ENCODE measurements at places on chromosomes 4 and X.

DNA sequence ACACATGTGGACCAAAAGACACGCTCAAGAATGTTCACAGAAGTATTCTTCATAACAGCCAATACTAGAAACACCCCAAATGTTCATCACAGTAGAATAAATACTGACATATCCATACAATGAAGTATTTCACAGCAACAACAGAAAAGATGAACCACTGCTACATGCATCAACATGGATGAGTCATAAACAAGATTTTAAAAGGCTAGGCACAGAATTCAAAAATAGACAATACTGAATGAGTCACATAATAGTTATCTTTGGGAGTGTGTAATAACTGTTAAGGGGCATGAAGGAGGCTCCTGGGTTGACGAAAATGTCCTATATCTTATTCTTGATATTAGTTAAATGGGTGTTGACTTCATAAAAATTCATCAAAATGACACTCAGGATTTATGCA is 43.5 kb downstream of the CLOCK start:
- no peak for DNase-seq

GRCh38 chr4:78464265-78464664 is 87.3 kb upstream of the ANXA3 start:
- no peak for DNase-seq

DNA sequence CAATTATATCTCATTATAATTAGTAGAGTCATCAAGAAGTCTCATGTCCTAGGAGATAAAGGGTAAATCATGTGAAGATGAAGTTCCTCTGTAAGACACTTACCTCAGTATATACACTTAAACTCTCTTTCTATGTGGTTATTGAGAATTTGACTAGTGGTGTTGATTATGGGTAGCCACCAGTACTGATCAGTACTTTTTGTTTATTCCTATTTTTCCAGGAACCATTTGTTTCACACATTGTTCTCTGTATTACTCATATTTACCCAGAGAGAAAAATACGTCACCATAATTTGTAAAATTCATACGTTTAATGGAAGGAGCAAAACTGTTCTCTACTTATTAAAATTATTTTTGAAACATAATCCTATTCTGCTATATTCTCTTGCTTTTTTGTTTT is 55.8 kb upstream of the PRDM8 start:
- DNase-seq = no peak

GRCh38 chrX:6574762-6575161 is 39.8 kb upstream of the VCX3A start:
- DNase-seq = no peak

GRCh38 chr4:94641702-94642560 is 115.8 kb upstream of the BMPR1B start:
- DNase-seq = no peak

DNA sequence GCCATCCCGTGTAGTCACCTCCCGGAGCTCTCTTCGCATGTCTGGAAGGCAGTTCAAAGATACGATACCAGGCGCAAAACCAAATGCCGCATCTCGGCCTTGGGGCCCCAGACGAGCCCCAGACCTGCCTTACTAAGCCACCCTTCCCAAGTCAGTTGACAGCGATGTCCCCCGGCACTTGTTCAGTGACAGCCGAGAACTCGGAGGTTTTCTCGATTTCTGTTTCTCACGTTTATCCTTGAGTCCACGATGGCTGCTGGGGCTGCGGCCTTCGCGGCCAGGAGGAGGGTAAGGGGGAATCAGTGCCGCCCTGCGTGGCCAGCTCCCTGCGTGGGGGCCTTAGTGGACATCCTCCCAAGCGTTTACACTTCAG is 7.3 kb downstream of the MAEA start:
- DNase-seq = no peak

GRCh38 chr4:155426953-155427352 is 50.2 kb upstream of the MAP9 start:
- DNase-seq = no peak

DNA sequence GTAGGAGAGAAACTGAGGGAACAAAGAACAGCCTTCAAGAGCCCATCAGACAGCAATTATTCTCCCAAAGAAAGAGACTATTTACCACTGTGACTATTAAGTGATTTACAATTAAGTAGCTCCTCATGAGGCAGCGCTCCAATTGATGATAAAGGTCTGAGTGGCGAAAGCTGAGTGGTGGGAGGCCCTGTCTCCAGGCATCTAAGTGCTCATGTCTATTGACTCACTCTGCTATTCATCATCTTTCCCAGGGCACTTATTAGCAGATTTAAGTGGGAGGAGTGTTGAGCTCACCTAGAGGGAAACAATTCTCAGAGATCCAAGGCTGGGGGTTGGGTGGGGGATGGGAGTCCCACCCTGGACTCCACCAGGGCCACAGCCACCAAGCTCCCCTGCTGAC is 23.3 kb downstream of the AMER1 start:
- no peak for DNase-seq

DNA sequence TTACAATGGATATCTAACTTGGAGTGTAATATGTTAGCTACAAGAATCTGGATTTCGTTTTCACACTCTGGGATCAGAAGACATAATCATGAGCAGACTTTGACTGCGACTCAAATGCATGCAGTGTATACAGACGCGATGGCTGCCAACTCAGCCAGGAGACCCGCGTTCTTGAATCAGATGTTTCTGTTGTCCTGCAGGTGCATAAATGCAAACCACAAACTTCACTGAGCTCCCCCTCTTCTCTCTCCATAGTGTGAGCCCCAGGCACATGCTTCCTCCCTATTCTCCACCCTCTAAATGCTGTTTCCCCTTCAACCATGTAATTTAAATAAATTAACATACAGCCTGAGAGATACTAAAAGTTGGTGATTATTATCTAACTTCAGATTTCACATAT is 347.9 kb downstream of the DCHS2 start:
- no peak for DNase-seq

All from NCI-H526 treated with DMSO at 0.1 percent for 48 hours (cell line).